HT1080 (cell line): ENCODE measurements at places on chromosomes 3 and 15. TPM values are rescaled to one million over a fixed set of nuclear protein-coding genes. Genes with fewer than 3 reads are reported as not detected.
A peak's percentile ranks its signal among the peaks of the same experiment; 100 is the strongest.

The UBA7 gene
- total RNA-seq: 8.1 and 13.0 TPM in 2 replicates

The MEX3B gene
- total RNA-seq: 1.9 and 2.4 TPM in 2 replicates

DNA sequence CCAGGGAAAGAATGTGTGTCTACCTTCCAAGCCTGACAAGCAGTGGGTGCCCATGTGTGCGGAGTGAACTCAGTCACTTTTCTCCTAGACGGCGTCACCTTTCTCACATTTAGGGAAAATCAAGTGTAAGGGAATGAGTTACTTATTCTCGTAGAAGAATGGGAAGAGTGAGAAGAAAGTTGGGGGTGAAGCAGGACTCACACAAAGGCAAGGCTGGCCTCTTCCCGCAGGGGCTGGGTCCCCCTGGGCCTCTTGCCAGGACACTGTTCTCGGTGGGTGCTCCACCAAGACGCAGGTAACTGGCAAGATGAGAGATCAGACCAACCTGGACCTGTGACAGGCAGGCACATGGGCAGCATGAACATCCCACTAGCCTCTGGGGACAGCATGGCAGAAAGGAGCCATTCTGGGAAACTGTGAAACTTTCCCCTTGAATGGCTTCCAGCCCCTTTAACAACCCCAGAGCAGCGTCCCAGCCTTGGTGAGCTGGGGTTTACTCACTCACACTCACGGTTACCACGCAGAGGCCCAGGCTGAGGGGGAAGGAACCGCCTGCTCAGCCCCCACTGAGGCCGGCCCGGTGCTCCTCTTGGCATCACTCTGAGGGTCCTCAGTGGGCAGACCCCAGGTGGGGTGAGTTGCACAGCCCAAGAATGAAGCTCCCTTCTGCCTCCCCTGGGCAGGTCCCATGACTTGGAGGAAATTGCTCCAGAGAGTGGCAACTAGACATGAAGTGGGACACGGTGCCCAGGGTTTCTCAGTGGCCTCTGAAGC lies 15.0 kb upstream of the SRP14 start:
- DNase-seq: no peak

GRCh38 chr3:12742330-12743107 lies 16.5 kb downstream of the TMEM40 start:
- DNase-seq: no peak

DNA sequence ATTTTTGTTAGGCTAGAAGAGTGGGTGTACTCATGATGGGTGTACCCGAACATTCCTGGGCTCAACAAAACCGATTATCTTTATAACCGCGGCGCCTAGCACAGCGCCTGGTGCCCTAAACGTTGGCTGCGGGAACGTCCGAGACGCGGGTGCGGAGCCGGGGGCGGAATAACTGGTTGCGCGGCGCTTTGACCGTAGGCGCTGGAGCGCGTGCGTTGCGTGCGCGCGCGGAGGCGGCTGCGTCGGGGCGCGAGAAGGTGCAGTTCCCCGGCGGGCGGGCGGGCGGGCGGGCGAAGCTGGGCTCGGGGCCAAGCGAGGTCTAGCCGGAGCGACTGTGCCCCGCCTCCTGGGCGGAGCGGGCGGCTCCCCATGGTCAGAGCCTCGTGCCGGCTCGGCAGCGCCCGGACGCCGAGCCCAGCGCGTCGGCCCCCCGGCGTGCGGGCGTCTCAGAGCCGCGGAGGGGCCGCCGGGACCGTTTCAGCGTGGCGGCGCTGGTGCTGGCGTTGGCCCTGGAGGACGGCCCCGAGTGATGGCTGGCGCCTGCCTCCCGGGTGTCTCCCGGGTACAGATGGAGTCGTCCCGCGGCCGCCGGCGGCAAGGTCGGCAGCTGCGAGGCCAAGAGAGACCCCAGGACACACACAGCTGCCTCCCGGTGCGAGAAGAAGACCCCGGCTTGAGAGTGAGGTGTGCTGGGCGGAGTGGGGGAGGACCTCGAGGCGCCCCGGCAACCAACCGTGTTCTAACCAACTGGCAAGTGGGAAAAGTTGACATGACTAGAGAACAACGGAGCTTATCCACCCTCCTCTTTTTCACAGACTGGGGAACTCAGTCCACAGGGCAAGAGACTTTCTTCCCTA lies at the start of gene PLAAT1:
PLAAT1 (plus strand) TSS at position 373 of the 857 bp plus-strand sequence. CDS start 14,429 bp downstream, outside the sequence.
- DNase-seq: peak; percentile 80
